ENCODE measurements at places on chromosomes 4 and X. TPM values are rescaled to one million over a fixed set of nuclear protein-coding genes. Genes with fewer than 3 reads are reported as not detected.

MAGEE2 gene
- not detected for total RNA-seq

GRCh38 chrX:120269373-120270035, 18.9 kb downstream of the ZBTB33 start:
- H3K36me3 ChIP-seq: no peaks in the 10 kb centered on the region
- H3K27me3 ChIP-seq: no peaks in the 10 kb centered on the region
- H3K4me3 ChIP-seq: no peak overlapping the region
- DNase-seq: no peak
- H3K4me1 ChIP-seq: peaks cover 6% of the 10 kb centered on the region
- H3K27ac ChIP-seq: peak overlapping the region; percentile 65

DNA sequence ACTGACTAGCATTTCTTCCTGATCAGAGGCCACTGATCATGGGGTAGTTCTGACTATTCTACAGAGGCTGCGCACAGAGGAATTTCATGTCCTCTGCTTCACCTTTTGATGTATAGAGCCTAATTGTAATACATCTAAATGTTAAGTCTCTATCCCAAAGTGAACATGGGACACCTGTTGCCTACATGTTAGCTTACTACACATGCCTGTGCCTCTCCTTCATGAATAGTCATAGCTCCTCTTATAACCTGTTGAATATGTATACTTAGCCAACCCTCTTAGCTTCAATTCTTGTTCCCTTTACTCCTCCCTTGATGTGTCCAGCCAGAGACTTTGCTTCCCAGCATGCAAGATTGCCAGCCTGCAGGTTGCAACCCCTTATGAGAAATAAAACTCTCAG, 9.6 kb upstream of the THOC2 start:
- H3K4me3 ChIP-seq: no peak overlapping the region
- no peaks in the 10 kb centered on the region for H3K4me1 ChIP-seq
- no peaks in the 10 kb centered on the region for H3K36me3 ChIP-seq
- no peaks in the 10 kb centered on the region for H3K27me3 ChIP-seq
- no peak overlapping the region for H3K27ac ChIP-seq

DNA sequence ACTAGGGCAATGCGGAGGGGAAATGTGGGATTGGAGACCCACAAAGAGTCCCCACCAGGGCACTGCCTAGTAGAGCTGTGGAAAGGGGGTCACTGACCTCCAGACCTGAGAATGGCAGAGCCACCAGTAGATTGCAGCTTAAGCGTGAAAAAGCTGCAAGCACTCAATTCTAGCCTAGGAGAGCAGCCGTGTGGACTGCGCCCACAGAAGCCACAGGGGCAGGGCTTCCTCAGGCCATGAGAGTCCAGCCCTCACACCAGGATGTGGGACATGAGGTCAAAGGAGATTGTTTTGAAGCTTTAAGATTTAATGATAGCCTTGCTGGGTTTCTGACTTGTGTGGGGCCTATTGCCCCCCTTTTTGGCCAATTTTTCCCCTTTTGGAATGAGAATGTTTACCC, 379.0 kb downstream of the INPP4B start:
- no peaks in the 10 kb centered on the region for H3K4me1 ChIP-seq
- no peak overlapping the region for H3K27ac ChIP-seq
- H3K36me3 ChIP-seq: no peaks in the 10 kb centered on the region
- H3K4me3 ChIP-seq: no peak overlapping the region
- DNase-seq: no peak
- H3K27me3 ChIP-seq: no peaks in the 10 kb centered on the region

- H3K27me3 ChIP-seq: no peaks in the 10 kb centered on the region
- no peak overlapping the region for H3K27ac ChIP-seq
- H3K4me1 ChIP-seq: no peaks in the 10 kb centered on the region
- no peaks in the 10 kb centered on the region for H3K36me3 ChIP-seq
- DNase-seq: no peak
Measured at GRCh38 chr4:7463566-7464258, 29.0 kb upstream of the PSAPL1 start.

- no peak for DNase-seq
- no peaks in the 10 kb centered on the region for H3K27me3 ChIP-seq
- peaks cover 9% of the 10 kb centered on the region for H3K36me3 ChIP-seq
Measured at GRCh38 chr4:98377559-98377958, 116.4 kb downstream of the RAP1GDS1 start.

- no peak overlapping the region for H3K4me3 ChIP-seq
- H3K36me3 ChIP-seq: peaks cover 62% of the 10 kb centered on the region
- H3K27ac ChIP-seq: peak overlapping the region; percentile 78
Measured at GRCh38 chr4:3122081-3122563, 47.6 kb downstream of the HTT start.

- H3K27me3 ChIP-seq: no peaks in the 10 kb centered on the region
- no peaks in the 10 kb centered on the region for H3K36me3 ChIP-seq
- no peak overlapping the region for H3K27ac ChIP-seq
- H3K4me1 ChIP-seq: peaks cover 2% of the 10 kb centered on the region
- no peak overlapping the region for H3K4me3 ChIP-seq
Measured at GRCh38 chrX:13721371-13721770, 13.0 kb downstream of the TRAPPC2 start.

GRCh38 chr4:11765849-11766453, 337.3 kb upstream of the HS3ST1 start:
- no peaks in the 10 kb centered on the region for H3K4me1 ChIP-seq
- DNase-seq: no peak
- H3K27me3 ChIP-seq: no peaks in the 10 kb centered on the region
- no peak overlapping the region for H3K27ac ChIP-seq
- H3K36me3 ChIP-seq: no peaks in the 10 kb centered on the region

DNA sequence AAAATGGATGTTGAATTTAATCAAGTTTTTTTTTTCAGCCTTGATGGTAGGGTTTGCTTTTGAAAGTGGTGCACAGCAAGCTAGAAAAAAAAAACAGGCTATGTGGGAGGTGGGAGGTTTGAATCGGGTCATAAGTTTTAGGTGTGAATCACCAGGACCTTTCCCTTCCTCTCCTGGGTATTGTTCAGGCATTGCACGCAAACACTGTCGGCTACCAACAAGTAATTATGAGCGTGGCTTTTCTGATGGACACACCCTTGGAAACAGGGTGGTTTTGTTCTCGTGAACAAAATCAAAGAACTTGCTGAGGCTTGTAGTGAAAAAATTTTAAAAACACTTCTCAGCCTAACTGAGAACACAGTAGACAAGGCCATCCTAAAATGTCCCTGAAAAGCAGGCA, 18.1 kb downstream of the PIR start:
- no peak for DNase-seq
- no peaks in the 10 kb centered on the region for H3K27me3 ChIP-seq
- H3K36me3 ChIP-seq: no peaks in the 10 kb centered on the region
- no peaks in the 10 kb centered on the region for H3K4me1 ChIP-seq
- no peak overlapping the region for H3K27ac ChIP-seq

DNA sequence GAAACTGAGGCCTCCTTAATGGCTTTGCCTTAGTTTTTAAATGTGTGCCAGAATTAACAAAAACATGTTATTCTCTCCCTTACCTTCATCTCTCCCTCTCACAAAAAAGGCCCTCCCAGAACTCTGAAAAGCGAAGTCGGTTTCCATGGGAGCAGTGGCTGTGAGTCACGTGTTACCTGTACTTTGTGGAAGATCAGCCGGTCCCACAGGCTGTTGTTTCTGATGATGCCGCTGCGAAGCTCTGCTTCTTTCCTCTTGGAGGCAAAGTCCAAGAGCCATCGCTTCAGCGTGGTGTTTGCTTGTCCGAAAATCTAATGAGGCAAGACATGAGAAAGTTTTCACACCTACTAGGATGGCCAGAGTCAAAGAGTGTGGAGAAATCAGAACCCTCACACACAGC, 32.5 kb upstream of the CENPU start:
- peaks cover 99% of the 10 kb centered on the region for H3K36me3 ChIP-seq
- DNase-seq: no peak
- H3K27me3 ChIP-seq: no peaks in the 10 kb centered on the region
- H3K4me1 ChIP-seq: no peaks in the 10 kb centered on the region
- H3K4me3 ChIP-seq: no peak overlapping the region

GRCh38 chr4:67573193-67573592, 14.7 kb downstream of the STAP1 start:
- H3K27me3 ChIP-seq: no peaks in the 10 kb centered on the region
- no peak overlapping the region for H3K27ac ChIP-seq
- no peak for DNase-seq
- no peaks in the 10 kb centered on the region for H3K4me1 ChIP-seq
- no peaks in the 10 kb centered on the region for H3K36me3 ChIP-seq

- H3K4me1 ChIP-seq: no peaks in the 10 kb centered on the region
- H3K36me3 ChIP-seq: no peaks in the 10 kb centered on the region
- DNase-seq: no peak
- H3K27ac ChIP-seq: no peak overlapping the region
- no peak overlapping the region for H3K4me3 ChIP-seq
- no peaks in the 10 kb centered on the region for H3K27me3 ChIP-seq
Measured at GRCh38 chr4:138056541-138056940, 185.6 kb downstream of the SLC7A11 start.

DNA sequence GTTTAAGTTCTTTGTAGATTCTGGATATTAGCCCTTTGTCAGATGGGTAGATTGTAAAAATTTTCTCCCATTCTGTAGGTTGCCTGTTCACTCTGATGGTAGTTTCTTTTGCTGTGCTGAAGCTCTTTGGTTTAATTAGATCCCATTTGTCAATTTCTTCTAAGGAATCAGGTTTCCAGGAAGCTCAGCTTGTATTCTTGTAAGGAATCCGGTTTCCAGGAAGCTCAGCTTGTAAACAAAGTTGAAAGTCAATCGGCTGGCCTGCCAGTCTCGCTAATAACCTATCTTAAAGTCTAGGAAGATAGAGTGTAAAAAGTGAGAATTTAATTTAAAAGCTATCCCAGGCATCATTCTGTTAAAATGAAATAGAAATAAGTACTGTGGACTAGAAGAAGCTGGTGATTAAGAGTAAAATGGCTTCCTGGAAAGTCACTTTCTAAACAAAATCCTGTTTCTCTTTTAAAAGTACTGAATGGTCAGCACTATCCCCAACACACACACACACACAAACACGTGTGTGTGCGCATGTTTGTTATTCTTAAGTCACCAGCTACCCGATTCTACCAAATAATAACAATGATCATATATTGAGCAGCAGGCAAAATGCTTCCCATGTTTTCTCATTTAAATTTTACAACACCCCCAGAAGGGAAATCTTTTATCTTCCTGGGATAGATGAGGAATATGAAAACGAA, 171.7 kb downstream of the PAPSS1 start:
- H3K4me1 ChIP-seq: no peaks in the 10 kb centered on the region
- H3K4me3 ChIP-seq: no peak overlapping the region
- H3K36me3 ChIP-seq: no peaks in the 10 kb centered on the region
- H3K27me3 ChIP-seq: no peaks in the 10 kb centered on the region

DNA sequence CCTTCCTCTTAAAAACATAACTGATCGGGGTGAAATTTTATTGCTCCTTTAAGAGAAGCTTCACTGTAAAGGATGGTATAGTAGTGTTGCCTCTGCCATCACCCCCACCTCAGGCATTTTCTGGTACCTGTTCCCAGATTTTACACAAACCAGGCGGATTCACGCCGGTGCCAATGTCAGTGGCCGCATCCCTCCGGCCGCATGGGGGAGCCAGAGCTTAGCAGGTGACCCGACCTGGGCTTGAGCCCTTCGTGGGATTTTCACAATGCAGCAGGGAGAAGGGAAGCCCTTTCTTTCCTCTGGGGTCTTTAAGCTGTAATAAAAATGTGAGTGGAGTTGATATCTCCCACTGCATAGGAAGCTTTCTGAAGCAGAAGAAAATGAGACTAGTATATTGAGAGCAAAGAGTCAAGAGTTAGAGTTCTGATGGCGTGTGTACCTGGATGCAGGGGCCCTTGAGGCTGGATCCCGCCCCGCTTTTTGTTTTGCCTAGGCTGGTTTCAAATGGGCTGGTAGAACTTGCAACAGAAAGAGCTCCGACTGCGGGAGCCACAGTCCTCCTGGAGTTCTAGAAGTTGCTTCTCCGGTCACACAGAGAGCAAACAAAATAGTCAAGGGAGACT, 59.4 kb downstream of the POLR2B start:
- no peaks in the 10 kb centered on the region for H3K27me3 ChIP-seq
- H3K4me1 ChIP-seq: no peaks in the 10 kb centered on the region
- no peak overlapping the region for H3K4me3 ChIP-seq
- H3K27ac ChIP-seq: no peak overlapping the region

- no peaks in the 10 kb centered on the region for H3K27me3 ChIP-seq
- no peaks in the 10 kb centered on the region for H3K36me3 ChIP-seq
- H3K4me3 ChIP-seq: no peak overlapping the region
- DNase-seq: no peak
- no peak overlapping the region for H3K27ac ChIP-seq
- H3K4me1 ChIP-seq: no peaks in the 10 kb centered on the region
Measured at GRCh38 chr4:56181140-56181953, 205.9 kb downstream of the AASDH start.
